ENCODE measurements at places on chromosomes 11 and 22. TPM values are rescaled to one million over a fixed set of nuclear protein-coding genes. Genes with fewer than 3 reads are reported as not detected.

DNA sequence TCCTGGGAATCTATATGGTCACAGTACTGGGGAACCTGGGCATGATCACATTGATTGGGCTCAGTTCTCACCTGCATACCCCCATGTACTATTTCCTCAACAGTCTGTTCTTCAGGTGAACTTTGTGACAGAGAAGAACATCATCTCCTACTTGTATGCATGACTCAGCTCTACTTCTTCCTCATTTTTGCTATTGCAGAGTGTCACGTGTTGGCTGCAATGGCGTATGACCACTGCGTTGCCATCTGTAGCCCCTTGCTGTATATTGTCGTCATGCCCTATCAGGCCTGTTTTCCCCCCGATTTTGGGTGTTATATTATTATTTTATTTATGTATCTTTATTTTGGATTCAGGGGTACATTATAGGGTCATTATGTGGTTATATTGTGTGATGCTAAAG, 2.4 kb upstream of the OR8G1 start:
- no peak for DNase-seq

GRCh38 chr11:75450826-75451821, 18.1 kb upstream of the KLHL35 start:
- DNase-seq = peak; percentile 60

GRCh38 chr11:94910779-94911178, 62.6 kb downstream of the CWC15 start:
- no peak for DNase-seq

DNA sequence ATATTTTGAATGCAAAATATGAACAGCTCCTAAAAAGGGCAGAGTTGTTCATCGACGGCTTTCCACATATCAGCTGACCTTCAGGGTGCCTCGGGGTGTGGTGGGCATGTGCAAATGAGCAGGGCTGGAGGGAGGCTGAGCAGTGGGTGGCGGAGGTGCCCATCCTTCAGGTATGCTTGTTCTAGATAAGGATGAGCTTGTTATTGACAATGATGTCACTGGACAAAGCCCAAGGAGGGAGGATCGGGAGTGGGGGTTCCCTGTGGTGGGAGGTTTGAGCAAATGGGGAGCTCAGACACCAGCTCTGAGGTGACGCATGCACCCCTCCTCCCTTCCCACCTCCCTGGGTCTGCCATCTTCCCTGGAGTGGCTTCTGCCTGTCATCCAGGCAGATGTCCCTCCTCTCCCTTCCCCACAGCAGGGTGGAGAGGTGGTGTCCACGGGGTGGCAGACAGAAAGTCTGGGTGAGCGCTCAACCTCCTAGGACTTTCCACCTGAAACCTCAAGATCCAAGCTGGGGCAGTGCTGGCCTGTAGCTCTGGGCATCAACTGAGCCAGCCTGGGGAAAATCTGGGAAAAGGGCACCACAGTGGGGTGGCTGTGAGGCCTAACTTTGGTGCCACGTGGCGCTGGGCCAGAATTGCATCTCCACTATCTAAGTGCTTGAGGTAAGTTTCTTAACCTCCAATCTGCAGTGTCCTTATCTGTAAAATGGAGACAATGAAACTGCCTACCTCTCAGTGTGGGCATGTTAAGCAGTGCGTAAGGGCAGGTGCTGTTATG, 106.3 kb upstream of the THY1 start:
- no peak for DNase-seq

DNA sequence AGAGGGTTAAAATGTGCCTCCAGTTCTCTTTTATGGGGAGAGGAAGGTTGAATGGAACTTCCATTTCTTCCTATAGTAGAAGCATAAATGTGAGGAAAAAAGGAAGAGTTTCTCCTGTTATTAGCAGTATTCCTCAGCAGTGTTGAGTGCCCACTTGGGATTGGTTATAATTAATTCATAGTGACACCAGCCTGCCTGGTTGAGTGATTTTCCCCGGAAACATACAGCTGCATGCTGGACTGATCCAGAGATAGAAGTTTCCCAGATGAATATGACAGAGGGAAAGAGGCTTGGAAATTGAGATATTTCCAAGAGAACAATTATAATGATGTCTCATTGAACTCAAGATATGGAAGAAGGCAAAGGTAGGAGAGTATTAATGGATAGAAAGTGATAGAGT, 28.3 kb downstream of the RAB39A start:
- no peak for DNase-seq

DNA sequence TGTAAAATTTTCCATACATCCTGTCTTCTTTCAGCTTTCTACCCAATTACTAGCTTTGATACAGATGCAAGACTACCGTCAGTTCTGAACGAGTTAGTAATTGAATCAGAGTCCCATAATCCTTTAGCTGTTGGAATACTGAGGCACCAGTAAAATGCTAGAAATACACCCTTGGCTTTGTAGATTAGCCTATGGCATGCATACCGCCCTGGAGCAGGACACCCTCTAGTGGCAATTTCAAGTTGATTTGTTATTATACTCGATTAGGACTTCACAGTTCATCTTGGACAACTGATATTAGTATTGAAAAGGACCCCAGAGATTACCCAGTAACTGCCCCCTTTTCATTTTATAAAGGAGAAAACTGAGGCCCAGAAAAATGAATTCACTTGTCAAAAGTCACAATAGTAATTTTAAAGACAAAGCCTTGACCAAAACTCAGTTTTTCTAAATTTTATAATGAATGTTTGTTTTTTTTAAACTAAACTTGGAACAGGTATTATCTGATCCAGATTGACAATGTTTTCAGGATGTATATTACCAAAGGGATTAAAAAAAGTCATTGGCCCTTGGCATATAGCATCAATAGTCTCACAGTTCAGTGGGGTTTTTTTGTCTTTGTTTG, 72.6 kb downstream of the HIPK3 start:
- DNase-seq = peak; percentile 61

DNA sequence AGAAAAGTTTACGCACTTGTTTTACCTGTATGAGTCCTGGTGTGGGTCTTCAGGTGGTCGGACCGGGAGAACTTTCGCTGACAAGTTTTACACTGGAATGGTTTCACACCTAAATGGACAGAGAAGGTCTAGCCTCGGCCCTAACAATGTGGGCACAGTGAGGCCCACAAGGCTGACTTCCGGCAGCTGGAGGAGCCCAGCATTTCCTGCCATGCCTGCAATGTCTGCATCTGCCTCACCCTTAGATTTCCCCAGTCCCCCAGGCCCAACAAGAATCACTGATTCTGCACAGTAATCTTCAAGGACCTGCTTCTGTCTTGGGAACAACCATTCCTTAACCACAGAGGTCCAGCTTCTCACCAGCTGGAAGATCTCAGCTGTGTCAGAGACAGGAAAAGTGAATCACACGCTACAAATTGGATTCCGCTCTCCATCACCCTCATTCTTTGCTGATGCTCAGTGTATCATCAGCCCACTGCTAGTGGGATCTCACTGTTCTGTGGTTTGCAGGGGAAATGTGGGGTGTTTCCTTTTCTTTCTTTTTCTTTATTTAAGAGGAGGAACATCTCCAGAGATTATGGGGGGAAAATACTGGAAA, 43.3 kb downstream of the WT1 start:
- DNase-seq = no peak

GRCh38 chr11:93519179-93519578, 24.0 kb downstream of the SMCO4 start:
- DNase-seq = no peak

FBLN1 gene
- total RNA-seq = not detected

DNA sequence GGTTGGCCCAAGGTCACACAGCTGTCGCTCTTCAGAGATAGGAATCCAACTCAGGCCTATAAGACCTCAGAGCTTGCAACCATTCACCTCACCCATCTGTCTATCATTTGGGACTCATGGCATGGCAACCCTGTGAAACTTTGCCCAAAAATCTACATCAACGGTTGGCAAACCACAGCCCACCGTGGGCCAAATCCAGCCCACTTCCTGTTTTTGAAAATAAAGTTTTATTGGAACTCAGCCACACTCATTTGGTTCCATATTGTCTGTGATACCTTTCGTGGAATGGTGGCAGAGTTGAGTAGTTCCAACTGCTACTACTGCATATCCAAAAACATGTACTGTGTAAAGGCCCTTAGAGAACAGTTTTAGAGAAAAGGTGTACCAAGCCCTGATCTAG, 307.8 kb downstream of the MN1 start:
- DNase-seq = no peak
